CD4-positive, alpha-beta T cell (primary cell): ENCODE measurements at places on chromosomes 2 and 18. TPM values are rescaled to one million over a fixed set of nuclear protein-coding genes. Genes with fewer than 3 reads are reported as not detected.

DNA sequence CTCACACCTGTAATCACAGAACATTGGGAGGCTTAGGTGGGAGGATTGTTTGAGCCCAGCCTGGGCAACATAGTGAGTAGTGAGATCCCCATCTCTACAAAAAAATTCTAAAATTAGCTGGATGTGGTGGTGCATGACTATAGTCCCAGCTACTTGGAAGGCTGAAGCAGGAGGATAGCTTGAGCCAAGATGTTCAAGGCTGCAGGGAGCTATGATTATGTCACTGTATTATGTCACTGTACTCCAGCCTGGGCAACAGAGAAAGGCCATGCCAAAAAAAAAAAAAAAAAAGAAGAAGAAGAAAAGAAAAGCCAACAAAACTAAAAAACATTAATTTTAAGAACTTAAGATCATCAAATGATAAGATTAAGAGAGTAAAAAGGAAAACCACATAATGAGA is 17.4 kb upstream of the NCOA1 start:
- DNase-seq: no peak

GRCh38 chr2:41568648-41569047 is 479.2 kb upstream of the PKDCC start:
- DNase-seq: no peak

DNA sequence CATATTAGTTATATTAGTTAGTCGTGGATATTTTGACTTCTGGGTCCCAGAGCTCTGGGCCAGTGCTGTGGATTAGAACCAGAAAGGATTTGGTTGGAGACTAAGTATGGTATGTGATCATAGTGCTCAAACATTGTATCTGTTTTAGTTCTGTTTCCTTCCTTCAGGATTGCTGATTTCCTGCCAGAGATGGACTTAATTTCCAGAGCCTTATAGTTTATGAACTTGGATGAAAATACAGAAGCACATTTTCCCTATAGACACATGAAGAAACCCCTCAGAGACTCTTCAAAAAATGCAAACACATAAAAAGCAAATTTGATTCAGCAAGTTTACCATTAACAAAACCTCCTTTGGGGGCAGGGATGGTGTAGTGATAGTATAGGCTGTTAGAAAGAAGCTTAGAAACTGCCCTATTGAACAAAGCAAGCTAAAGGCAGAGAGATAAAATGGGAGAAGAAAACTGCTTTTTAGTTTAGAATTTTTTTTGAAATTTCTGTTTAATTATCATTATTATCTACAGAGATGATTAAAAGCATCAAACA is 88.7 kb upstream of the EFEMP1 start:
- DNase-seq: no peak

GRCh38 chr2:72143441-72144273 is 4.0 kb downstream of the CYP26B1 start:
- no peak for DNase-seq

DNA sequence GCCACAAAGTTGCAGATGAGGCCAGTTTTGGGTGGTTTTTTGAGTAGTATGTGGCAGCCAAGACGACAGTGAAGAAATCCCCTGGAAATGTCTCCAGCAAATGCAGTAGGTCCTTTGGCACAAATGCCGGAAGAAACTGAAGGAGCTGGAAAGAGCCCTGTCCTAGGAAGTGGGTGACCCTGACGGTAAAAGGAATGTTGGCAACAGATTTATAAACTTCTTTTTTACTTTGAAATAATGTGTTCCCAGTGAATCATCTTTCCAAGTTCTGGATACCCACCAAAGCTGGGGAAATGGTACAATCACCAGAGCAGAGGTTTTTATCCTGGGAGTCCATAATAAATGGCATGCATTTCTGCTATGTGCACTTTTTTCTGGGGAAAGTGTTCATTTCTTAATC is 112.9 kb downstream of the CSRNP3 start:
- DNase-seq: no peak

GRCh38 chr2:128995086-128995485 is 676.4 kb upstream of the HS6ST1 start:
- no peak for DNase-seq

The CRYGC gene
- total RNA-seq: not detected

The PIEZO2 gene
- total RNA-seq: not detected

The GPR75 gene
- total RNA-seq: 2.0 TPM

The KRTCAP3 gene
- total RNA-seq: 11.5 TPM

DNA sequence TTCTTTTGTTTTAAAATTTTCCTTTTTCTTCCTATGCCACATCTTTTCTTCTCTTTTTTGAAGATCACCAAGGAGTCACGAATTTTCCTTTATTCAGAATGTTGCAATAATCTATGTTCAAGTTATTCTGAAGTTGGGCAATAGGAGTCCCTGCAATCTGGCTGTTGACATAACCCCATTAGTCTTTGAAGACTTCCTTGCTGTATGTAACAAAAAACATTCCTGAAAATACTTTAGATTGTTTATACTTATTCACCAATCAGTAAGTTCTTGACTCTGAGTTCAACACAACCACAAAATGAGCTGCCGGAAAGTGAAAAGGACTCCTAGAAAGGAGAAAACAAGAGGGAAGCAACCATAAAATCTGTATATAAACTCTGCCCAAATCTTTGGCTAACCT is 62.8 kb downstream of the TMEM237 start:
- DNase-seq: no peak

GRCh38 chr18:9334973-9335696 is 562 bp downstream of the TWSG1 start:
- peak; percentile 34 for DNase-seq

The TUBA4B gene
- total RNA-seq: not detected

The DES gene
- total RNA-seq: not detected

The MITD1 gene
- 14.6 TPM for total RNA-seq

The ANKRD53 gene
- total RNA-seq: 0.42 TPM

The C2orf78 gene
- not detected for total RNA-seq

DNA sequence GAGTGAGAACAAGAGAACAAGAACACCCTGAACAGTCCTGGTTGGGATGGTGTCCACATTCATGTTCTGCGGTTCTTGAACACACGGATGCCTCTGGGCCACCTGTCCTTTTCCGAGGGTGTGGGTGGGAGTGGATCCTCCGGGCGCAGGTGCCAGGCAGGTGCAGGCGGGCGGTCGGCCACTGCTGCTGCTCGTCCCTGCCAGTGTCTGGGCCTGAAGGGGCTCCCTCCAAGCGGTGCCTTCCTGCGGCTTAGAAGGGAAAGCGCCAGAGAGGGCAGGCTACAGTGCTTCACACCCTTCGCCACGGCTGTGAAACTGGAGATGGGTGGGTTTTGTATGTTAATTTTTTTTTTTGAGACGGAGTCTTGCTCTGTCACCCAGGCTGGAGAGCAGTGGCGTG is 8.0 kb upstream of the D2HGDH start:
- DNase-seq: no peak

- DNase-seq: no peak
These were observed 204.9 kb downstream of the CDH7 start for GRCh38 chr18:65955747-65956146.

DNA sequence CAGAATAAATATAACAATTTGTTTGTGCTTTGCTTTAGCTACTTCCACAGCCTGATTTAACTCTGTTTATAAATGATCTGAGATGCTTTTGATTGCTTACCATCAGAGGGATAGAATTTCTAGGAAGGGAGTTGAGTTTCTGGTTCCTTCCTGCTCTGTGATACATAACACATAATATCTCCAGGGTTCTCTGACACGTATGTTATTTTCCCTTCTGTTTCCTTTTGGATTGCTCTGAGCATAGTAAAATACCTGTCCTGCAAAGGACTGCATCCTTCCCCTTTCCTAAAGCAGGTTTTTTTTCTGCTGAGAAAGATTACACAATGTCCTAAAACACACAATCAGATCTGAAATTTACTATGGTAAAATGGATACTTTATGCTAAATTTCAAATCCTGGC is 76.1 kb downstream of the CABYR start:
- DNase-seq: no peak

DNA sequence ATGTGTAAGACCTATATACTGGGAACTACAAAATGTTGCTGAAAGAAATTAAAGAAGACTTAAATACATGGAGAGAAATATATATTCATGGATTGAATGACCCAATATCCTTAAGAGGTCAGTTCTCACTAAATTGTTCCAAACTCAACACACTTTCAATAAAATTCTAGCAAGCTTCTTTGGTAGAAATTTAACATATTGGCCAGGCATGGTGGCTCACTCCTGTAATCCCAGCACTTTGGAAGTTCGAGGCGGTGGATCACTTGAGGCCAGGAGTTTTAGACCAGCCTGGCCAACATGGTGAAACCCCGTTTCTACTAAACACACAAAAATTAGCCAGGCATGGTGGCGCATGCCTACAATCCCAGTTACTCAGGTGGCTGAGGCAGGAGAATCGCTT is 33.6 kb upstream of the MYCN start:
- DNase-seq: no peak

The MALL gene
- total RNA-seq: not detected
